A172 (cell line): ENCODE measurements at places on chromosomes 7 and 10. TPM values are rescaled to one million over a fixed set of nuclear protein-coding genes. Genes with fewer than 3 reads are reported as not detected.

Gene CYP2C9
- total RNA-seq = not detected in 2 replicates

- DNase-seq = no peak
Measured at GRCh38 chr7:107600816-107601215, 20.8 kb downstream of the BCAP29 start.

Gene CPN1
- not detected in 2 replicates for total RNA-seq

Gene CPA1
- total RNA-seq = 0.34 and 2.6 TPM in 2 replicates

Gene CDC14C
- 0.09 TPM in 1 of 2 replicates, not detected in the other for total RNA-seq

Gene AQP1
- total RNA-seq = 25.1 and 25.9 TPM in 2 replicates

DNA sequence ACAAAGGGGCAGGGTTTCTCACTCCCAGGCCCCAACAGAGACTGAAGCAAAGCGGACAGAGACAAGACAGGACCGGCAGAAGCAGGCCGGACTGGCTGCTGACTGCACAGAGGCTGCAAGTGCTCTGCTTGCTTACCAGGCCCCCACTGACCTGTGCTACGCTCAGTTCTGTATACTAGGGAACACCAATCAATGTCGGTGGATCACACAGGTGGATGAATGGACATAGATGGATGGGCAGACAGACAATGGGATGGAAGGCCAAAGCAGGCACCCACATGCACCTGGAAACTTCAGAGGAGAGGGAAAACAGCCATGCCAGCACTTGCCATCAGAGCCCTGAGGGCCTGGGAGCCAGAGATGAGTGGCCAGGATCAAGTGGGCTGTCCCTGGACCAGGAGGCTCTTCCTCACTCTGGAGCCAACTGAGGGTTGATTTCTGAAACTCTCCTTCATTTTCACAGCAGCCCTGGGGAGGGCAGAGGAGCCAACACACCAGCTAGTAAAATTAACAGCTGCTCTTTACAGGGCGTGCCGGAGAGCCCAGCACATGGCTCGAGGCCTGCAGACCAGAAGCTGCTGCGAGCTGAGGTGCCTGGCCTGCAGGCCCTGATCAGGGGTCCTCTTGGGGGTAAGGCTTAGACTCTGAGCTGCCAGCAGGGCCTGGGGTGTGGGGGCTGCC lies 243.6 kb downstream of the KCNMA1 start:
- DNase-seq = no peak

Gene LGI1
- total RNA-seq = not detected in 2 replicates

Gene PRF1
- total RNA-seq = not detected in 2 replicates

- DNase-seq = no peak
Measured at GRCh38 chr10:3428826-3429225, 256.2 kb upstream of the PITRM1 start.
